ENCODE measurements at places on chromosomes 6 and 20. TPM values are rescaled to one million over a fixed set of nuclear protein-coding genes. Genes with fewer than 3 reads are reported as not detected.

SLC52A3 gene
- 1.5 TPM for total RNA-seq

DAAM2 gene
- total RNA-seq, result 11.3 TPM

CALHM5 gene
- 1.8 TPM for total RNA-seq

PTPN1 gene
- total RNA-seq, result 28.5 TPM

PNLDC1 gene
- not detected for total RNA-seq

ZC2HC1B gene
- total RNA-seq, result not detected

SOBP gene
- total RNA-seq, result 18.6 TPM

PAK1IP1 gene
- total RNA-seq, result 6.1 TPM

LCA5 gene
- 2.2 TPM for total RNA-seq

RBPJL gene
- total RNA-seq, result not detected

HRH3 gene
- not detected for total RNA-seq

GTPBP2 gene
- total RNA-seq, result 24.4 TPM

HMGCLL1 gene
- 0.40 TPM for total RNA-seq

GCNT2 gene
- total RNA-seq, result 22.2 TPM

TSBP1 gene
- total RNA-seq, result not detected
